ENCODE measurements at places on chromosomes 7 and 10.

- DNase-seq = no peak
Observed at GRCh38 chr10:1679821-1680650, 57.3 kb downstream of the ADARB2 start.

- no peak for DNase-seq
Observed at GRCh38 chr7:36346260-36346831, 43.3 kb upstream of the ANLN start.

GRCh38 chr7:142689439-142690120 is 59.7 kb upstream of the PRSS1 start:
- DNase-seq = no peak

GRCh38 chr7:55565681-55566080 is 6.6 kb downstream of the VOPP1 start:
- no peak for DNase-seq

DNA sequence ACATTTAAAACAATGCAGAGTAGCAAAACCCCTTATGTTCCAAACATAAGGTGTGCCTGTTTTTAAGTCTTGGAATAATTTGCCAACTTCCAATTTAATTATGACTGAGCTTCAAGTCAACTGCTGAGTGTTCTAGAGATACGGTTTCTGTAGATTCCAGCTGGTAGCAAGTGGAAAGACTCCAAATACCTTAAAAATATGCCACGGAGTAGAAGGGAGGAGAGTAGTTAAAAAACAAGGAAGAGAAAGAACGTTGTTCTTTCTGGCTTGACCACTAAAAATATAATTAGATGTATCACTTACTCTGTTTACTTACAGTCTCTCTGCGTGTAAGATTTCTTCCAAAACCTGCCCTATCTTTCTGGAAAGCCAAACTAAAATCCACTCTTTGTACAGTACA is 24.5 kb upstream of the ABLIM1 start:
- DNase-seq = no peak

DNA sequence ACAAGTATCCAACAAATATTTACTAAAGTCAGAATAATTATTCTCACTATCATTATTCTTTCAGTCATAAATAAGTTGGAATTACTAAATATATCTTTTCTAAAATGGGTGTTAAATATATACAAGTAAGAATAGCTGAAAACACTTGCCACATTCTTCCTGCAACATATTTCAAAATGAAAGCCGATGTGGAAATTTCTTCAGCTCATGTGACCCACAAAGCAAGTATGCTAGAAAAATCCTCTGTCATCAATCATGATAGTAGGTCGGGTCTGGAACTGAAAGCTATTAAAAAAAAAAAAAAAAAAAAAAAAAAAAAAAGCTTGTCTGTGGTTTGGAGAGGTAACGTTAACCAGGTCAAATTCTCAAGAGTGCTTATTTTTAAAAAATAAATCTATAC is 344.7 kb downstream of the NEBL start:
- DNase-seq = no peak

DNA sequence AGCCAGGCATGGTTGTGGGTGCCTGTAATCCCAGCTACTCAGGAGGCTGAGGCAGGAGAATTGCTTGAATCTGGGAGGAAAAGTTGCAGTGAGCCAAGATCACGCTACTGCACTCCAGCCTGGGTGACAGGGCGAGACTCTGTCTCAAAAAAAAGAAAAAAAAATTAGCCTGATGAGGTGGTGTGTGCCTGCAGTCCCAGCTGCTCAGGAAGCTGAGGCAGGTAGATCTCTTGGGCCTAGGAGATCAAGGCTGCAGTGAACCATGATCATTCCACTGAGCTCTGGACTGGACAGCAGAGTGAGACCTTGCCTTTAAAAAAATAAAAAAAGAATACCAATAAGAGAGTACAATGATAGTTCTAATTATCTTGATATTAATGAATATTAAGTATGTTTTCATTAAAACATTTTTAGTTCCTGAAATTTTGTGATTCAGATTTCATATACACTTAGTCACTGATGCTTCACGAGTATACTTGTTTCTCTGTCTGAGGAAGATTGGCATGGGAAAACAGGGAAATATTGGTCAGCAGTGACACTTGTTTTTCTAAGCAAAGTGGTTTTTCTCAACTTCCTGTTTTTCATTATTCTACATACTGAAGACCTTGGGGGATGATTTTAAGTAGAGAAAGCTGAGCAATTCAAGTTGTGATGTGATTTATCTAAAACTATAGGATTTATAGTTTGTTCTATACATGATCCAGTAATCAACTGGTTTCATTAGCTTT is 76.8 kb downstream of the ADK start:
- DNase-seq = no peak

- DNase-seq = no peak
Observed at GRCh38 chr10:4719036-4719435, 107.0 kb upstream of the AKR1E2 start.

DNA sequence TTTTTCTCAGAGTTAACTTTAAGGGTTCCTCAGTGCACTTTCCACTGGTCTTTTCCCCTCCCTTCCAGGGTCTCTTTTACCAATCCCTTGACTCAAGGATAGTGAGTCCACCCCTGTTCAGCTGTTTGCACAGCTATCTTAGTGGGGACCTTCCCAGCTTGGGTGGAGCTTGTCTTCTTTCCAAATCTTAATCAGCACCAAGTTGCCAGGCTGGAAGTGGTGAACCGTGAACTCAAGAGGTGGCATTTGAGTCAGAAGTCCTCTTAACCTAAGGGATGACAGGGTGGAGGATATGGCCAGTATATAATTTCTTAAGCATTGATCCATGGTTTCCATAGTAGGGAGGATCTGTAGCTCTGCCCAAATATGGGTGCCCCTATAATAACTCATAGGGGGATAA is 25.0 kb downstream of the MAPK8 start:
- DNase-seq = no peak

GRCh38 chr10:69731184-69731583 is 70.5 kb upstream of the COL13A1 start:
- DNase-seq = no peak

DNA sequence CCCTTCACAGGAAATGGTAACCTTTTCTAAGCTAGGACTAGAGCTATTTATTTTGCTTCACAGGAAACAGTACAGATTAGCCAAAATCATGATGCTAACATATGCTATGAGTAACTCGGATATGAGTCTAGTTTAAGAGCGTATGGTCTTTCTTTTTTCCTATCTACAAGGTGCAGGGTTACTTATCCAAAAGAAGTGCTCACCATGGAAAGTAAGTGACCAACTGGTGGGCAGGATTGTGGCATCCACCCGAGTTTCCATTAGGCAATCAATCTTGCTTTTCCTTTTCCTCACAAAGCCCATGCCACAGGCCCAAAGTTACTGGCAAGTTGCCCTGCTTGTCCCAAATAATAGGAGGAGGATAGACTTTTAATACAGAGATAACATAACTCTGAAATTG is 765.1 kb upstream of the POM121L12 start:
- DNase-seq = no peak

DNA sequence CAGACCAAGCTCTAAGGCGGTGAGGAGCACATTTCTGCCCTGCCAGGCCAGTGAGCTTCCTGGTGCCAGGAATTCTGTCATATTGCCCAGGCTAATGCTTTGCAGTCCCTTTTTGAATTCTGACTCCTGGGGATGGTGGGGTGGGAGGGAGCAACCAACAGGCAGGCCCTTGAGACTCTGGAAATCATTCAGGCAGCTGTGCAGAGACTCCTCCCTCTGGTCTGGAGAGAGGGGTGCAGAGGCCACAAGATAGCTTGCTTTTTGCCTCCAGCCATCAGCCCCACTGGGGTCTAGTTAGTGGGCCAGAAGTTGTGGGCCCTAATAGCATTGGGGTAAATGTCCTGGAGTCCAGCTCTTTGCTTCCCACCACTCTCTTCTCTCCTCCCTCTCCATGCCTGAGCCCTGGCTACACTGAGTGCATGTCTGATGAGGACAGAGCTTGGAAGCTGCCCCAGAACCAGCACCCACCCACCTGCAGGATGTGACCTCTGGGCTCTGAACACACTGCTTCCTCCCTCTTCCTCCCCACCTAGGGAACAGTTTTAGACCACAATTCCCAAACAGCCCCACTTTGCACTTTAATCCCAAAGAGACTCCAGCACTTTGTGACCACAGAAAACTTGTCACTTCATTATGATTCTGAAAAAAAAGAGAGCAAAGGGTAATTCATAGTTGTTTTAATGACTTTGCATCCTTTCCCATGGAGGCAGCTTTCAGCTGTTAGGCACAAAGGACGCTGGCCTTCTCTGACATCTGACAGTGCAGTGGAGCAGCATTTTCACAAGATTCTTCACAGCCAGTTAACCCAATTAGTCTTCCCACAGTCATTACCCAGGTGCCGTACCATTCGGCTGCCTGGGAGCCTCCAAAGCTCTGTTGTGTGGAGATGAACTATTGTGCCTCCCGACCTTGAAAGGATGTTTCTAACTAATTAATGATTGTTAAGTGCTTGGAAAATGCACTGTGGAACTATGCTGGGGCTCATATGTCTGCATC is 262.5 kb downstream of the TRIL start:
- no peak for DNase-seq

GRCh38 chr10:42556931-42557330 is 81.4 kb downstream of the ZNF33B start:
- no peak for DNase-seq

DNA sequence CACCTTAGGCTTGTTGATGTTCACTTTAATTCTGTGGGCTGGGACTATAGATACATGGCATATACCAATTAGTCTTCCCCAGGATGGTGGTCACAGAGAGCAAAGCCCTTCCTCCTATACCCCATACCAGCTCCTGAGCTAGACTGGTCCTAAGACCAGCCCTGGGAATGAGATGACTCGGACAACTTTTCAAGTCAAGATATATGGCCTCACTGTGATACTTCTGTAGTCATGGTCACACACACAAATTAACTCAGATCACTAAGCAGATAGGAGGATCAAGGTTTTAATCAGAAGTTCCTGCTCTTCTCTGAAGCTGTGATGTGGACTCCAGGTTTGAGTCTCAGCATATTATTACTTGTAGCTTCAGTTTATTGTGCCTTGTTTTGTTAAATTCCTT is 53.1 kb downstream of the SLK start:
- DNase-seq = no peak

DNA sequence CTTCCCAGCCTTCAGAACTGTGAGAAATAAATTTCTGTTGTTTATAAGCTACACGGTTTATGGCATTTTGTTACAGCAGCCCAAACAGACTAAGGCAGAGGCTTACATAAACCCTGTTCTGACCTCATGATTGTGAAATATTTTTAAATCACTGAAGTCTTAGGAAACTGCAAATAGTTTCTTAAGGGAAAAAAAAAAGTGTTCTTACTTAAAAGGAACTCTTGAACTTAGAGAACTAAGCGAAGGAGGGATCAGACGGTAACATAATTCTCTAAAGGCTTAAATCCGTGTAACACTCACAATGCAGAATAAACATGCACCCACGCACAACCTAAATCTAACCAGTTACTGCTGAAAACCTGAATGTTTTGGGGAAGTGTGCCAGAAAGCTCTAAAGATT is 749.1 kb upstream of the LRRTM3 start:
- DNase-seq = no peak

GRCh38 chr7:18174996-18175395 is 147.3 kb upstream of the PRPS1L1 start:
- no peak for DNase-seq

GRCh38 chr7:44195889-44196288 is 4.9 kb upstream of the YKT6 start:
- no peak for DNase-seq

- DNase-seq = no peak
Observed at GRCh38 chr7:116554911-116555310, 30.1 kb downstream of the CAV1 start.

DNA sequence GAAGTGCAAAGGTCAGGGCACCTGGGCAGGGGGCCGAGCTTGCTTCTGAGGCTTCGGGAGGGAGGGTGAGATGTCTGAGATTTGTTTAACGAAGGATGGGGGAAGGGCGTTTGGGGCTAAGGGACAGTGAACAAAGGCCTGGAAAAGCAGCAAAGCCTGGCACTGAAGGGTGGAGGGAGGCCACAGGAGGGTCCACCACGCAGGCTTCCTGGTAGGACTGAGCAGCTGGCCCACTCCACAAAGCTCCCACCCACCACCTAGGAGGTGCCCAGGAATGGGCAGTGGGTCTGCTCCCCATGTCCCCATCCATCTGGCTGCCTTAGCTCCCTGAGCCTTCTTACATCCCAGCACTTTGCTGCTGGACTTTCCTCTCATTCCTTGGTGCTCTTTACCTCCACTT is 39.4 kb upstream of the CXCL12 start:
- no peak for DNase-seq

GRCh38 chr10:69107176-69107490 is 16.8 kb upstream of the VPS26A start:
- DNase-seq = no peak

GRCh38 chr7:100378114-100378755 is 4.9 kb downstream of the PILRA start:
- no peak for DNase-seq

GRCh38 chr7:27586825-27587224 is 75.9 kb downstream of the HIBADH start:
- DNase-seq = no peak

- DNase-seq = no peak
Observed at GRCh38 chr7:41104631-41105030, 598.3 kb downstream of the INHBA start.

GRCh38 chr10:35217455-35217854 is 90.8 kb downstream of the CREM start:
- DNase-seq = no peak

DNA sequence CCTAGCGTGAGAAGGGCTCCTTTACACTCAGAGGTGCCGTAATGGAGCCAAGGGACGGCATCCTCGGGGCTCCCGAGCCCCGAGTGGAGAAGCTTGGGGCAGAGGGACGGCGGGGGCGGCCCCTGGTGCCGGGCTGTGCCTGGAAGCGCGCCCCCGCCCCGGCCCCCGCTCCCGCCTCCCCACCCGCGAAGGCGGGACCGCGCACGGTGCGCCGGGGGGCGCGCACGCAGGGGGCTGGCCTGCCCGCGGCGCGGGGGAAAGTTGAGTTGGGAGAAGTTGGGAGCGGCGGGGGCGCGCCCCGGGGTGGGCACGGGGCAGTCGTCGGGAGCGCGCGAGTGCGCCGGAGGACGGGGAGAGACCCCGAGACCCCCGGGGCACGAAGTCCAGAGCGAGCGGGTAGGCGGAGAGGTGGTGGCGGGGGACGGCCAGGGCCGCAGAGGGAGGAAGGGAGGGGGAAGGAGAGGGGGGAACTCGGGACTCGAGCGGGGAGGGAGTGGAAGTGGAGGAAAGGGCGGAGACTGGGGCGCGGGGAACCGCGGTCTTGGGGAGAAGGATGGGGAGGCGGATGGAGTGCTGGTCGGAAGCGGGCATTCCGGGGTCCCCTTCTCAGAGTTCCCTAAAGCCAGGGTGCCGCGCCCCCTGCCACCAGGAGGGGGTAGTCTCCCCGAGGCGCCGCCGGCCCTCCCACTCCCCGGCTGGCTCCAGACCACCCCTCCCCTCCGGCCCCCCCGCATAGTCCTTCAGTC is at the start of gene SLC4A2:
TSS of gene SLC4A2 (plus strand) at position 223 of the 746 bp plus-strand sequence. CDS start 2,399 bp downstream, outside the sequence.
- DNase-seq = peak; percentile 46

DNA sequence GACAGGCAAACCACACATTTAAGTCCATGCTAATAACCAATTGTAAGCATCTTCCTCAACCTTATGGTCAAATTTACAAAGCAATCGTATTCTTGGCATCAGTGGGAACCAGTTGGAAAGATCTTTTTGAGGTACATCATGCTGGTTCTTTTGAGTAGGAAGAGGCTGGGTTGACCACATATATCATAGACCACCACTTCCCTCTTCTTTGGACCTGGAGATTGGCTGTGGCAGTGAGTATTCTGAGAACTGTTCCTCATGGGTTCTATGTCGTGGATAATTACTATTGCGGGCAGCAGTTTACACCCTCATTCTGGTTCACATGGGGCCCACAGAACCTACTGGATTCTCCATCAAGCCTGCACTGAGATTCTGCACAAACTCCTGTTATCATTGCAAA is 35.5 kb upstream of the C1GALT1 start:
- no peak for DNase-seq

GRCh38 chr10:65723525-65723924 is 1202.3 kb upstream of the LRRTM3 start:
- DNase-seq = no peak
